Epithelial cell of proximal tubule (primary cell): ENCODE measurements at places on chromosomes 16 and 17.
A peak's percentile ranks its signal among the peaks of the same experiment; 100 is the strongest.

GRCh38 chr16:50530277-50531236, 17.6 kb upstream of the NKD1 start:
- no peak for DNase-seq

- no peak for DNase-seq
These were observed 119.7 kb upstream of the MYOCD start for GRCh38 chr17:12545877-12546513.

- no peak for DNase-seq
These were observed 103.3 kb downstream of the CA4 start for GRCh38 chr17:60253048-60253447.

DNA sequence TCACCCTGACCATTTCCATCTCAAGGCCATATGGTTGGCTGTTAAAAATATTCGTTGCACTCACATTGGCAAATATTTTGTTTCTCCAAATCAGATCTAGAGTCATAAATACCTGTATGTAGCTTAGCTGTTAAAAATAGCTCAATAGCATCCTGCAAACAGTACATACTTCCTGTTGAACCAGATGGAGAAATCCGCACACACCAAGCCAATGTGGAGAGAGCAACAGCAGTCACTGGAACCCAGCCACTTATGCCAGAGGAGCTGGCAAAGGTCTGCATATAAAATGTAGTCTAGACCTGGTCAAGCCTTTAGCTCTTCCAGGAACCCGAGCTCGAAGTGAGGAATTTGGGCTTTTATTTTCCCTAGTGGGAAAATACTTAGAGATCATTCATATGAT, 146.4 kb upstream of the KCNJ16 start:
- DNase-seq: no peak

- DNase-seq: no peak
These were observed 7.1 kb upstream of the LGALS3BP start for GRCh38 chr17:78986649-78987328.

GRCh38 chr17:62882284-62882683, 74.2 kb upstream of the MARCHF10 start:
- DNase-seq: no peak

- no peak for DNase-seq
These were observed 320.5 kb downstream of the SNX29 start for GRCh38 chr16:12296991-12297390.

DNA sequence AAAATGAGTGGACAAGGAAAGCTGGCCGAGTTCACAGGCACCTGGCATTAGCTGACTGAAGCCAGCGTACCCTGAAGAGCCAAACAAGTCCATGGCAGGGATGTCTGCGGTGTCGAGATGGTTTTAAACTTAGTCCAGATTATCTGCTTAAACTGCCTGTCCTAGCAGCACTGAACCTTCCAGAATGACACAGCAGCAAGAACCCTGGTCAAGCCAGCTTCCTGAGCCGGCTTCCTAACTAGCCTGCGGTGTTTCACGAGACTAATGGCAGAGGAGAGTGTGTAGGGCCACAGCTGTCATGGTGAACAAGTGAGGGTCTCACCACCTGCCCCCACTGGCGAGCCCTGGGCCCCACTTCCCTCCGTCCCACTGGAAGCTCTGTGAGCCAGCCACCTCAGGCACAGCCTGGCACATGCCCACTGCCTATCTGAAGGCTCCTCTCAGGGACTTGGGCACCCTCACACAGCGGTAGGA, 28.8 kb upstream of the MTSS2 start:
- no peak for DNase-seq

GRCh38 chr17:20983359-20983637, 59.5 kb downstream of the USP22 start:
- DNase-seq: no peak

GRCh38 chr17:44794851-44795413, 35.2 kb downstream of the GJC1 start:
- DNase-seq: peak; percentile 95

- no peak for DNase-seq
These were observed 35.7 kb upstream of the NDRG4 start for GRCh38 chr16:58464047-58464915.

DNA sequence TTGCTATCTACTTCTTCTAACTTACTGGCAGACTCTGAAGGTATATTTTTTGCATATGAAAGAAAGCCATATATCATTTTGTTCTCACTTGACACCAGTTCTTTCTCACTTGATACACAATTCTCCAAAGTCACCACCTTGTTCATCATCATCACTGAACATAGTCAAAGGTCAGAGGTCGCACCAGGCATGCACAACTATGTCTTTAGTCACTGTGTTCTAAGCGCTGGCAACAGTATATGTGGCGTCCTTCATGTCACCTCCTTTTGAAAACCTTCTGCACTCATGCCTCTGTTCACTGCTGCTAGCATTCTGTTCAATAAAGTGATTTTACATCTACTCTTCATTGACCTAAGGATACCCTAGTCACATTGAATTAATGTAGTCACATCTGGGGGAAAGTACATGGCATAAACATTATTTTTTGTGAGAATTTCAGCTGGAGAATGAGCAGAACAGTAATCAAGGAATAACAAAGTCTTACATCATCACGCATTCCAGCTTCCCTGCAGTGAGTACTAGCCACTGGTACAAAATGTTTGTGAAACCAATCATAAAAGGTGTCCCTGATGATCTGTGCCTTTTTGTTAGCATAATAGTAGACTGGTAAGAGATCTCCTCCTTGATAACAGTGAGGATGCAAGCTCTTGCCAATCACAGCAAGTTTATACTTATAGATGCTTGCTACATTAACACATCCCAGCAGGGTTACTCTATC, 20.5 kb upstream of the TBX4 start:
- DNase-seq: no peak

- DNase-seq: no peak
These were observed 203.5 kb upstream of the GOT2 start for GRCh38 chr16:58937661-58938060.

DNA sequence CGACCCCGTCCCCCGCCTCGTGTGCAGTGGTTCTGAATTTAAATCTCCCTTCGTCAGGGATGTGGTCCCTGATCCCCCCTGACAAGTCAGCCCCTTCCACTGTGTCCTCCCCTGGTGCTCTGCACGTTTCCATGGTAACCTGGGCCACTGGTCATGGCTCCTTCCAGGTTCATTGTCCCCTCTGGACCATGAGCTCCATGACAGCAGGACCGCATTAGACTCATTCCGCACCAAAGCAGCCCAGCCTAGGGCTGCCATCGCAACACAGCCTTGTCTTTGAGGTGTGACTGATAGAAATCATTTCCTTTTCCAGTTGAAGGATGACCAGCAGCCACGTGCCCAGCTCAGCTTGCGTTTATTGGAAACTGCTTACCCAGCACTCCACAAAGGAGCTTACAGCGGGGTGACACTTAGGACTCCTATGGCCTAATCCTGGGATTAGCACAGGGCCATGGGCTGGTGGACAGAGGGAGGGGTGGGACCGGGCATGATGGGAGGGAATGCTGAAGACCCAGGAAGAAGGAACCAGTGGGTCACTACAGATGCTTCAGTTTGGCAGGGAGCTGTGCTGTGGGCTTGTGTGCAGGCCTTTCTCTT, 7.6 kb downstream of the RCVRN start:
- no peak for DNase-seq

GRCh38 chr16:81494888-81495287, 50.3 kb downstream of the CMIP start:
- no peak for DNase-seq

GRCh38 chr16:68217506-68217905, 18.4 kb downstream of the ESRP2 start:
- DNase-seq: no peak

DNA sequence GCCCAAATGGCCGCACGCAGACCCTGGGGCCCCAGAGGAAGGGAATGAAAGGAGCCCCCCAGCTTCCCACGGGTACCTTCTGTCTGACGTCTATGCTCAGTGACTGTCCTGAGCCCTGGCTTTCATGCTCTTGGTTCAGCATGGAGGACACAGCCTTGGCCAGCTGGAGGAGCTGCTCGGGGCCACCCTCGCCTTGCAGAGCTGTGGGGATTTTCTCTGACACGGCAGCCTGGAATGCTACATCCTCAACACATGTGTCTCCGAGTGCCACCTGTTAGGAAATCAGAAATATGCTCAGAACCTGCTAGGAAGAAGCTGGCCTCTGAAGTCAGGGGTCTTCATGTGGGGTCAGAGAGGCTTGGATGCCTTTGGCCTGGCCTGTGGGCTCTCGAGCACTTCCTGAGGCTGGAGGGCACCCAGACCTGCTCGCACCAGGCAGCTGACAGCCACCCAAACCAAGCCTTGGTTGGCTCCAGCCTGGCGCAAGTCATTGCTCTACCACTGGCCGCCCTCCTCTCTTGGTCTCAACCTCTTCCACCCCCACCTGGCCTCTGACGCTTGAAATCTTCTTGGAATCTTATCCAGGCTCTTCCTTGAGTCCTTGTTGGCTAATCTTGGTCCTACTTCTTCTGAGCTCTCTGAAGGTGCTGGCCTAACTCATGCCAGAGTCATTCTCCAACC, 63.7 kb upstream of the BCO1 start:
- no peak for DNase-seq

- no peak for DNase-seq
These were observed 12.6 kb upstream of the CLUH start for GRCh38 chr17:2723997-2724783.

DNA sequence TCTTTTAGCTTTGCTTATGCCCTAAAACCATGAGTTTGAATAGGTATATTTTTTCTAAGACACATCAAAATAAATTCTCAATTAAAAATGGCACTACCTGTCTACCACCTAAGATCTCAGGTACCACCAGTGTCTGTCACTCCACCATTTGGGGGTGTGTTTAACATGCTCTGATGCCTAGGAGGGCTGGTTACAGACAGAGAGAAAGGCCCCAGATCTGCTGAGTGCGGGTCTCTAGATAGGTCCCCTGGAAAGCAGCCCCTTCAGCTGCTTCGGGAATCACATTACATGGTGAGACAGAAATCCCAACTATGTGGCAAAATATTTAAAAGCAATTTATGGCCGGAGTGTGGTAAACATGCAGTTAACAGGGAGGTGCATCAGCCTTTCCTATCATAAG, 653 bp upstream of the VAC14 start:
- no peak for DNase-seq

GRCh38 chr17:73369111-73369521, 57.3 kb upstream of the CDC42EP4 start:
- no peak for DNase-seq

GRCh38 chr17:30248786-30249185, 13.3 kb upstream of the SLC6A4 start:
- no peak for DNase-seq

DNA sequence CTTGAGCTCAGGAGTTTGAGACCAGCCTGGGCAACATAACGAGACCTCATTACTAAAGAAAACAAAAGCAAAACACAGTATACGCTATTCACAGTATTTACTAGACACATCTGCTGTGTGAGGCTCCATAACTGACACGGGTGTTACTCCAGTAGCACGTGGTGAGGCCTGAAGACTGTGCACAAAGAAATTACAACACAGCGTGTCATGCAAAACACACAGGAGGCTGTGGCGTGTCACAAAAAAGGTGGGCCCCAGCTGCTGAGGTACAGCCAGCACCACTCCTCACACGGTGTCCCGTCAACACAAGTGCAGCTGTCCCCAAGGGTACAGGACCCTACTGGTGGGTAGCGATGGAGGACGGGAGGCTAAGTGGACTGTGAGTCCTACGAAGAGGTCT, 2.7 kb downstream of the CYBC1 start:
- DNase-seq: no peak

DNA sequence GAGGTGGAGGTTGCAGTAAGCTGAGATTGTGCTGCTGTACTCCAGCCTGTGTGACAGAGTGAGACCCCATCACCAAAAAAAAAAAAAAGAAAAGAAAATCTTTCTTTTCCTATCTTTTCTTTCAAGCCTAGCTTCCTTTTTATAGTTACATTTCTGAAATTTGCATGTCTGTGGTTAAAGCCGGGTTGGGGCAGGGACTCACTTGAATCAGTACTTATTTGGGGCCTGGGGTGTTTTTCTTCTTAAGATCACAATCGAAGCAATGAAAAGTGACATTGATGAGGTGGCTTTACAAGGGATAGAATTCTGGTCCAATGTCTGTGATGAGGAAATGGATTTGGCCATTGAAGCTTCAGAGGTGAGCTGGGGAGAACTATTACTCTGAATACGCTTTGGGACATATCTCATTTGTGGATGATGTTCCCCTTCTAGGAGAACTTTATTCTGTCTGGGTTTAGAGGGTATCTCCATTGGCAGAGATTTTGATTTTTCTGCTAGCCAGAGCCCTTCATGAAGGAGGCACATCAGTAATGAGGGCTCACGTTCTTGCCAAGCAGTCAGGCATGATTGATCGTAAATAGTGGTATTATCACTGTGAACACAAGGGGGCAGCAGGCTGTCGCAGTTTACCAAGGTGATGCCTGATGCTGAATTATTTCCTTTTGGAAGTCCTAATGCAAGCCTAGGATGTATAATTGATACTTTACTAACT, 14.3 kb downstream of the KPNB1 start:
- no peak for DNase-seq

- DNase-seq: no peak
These were observed 1.2 kb downstream of the RPS15A start for GRCh38 chr16:18788828-18789514.

GRCh38 chr17:38872671-38873385, 3.0 kb downstream of the LASP1 start:
- no peak for DNase-seq
